Neural crest cell (in vitro differentiated cells): ENCODE measurements at places on chromosomes 13 and 19.

DNA sequence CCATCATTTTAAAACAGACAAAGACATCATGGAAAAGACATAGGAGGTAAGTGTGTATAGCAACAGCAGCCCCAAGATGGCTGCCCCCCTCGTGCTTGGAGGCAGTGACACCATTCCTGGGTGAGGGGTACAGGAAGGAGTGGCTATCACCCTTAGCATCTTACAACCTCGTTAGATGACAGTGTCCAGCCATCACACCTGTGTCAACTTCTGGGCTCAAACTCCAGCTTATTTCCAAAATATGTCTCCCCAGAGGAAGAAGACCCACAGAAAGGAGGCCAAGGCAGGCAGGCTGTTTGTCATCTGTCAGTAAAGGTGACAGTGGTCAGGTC is 27.5 kb downstream of the EPS15L1 start:
- DNase-seq = no peak

GRCh38 chr13:33743438-33744368 is 74.2 kb upstream of the RFC3 start:
- DNase-seq = no peak

GRCh38 chr13:107832500-107833100 is 382.7 kb downstream of the LIG4 start:
- DNase-seq = no peak

- no peak for DNase-seq
These were observed 7.5 kb downstream of the CCNE1 start for GRCh38 chr19:29819300-29819699.

DNA sequence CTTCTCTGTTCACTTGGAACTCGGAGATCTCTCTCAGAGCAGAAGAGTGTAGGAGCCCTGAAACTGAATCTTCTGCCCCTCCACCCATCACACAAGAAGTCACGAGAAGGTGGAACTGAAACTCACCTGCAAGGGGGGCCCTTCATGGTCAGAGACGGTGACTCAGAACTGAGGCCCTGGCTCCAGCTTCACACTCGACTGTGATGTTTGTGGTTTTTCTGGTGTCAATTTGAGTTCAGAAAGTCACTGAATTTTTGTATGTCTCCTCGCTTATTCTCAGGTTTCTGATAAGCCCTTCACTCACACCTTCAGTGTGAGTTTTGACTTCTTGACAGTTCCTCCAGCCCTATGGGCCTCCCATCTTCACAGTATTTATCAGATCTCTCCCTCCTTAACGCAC is 23.1 kb downstream of the SIGLEC5 start:
- DNase-seq = no peak

GRCh38 chr13:95955255-95955654 is 97.9 kb downstream of the UGGT2 start:
- no peak for DNase-seq

- DNase-seq = no peak
These were observed 47.7 kb downstream of the KLF2 start for GRCh38 chr19:16372065-16372915.

DNA sequence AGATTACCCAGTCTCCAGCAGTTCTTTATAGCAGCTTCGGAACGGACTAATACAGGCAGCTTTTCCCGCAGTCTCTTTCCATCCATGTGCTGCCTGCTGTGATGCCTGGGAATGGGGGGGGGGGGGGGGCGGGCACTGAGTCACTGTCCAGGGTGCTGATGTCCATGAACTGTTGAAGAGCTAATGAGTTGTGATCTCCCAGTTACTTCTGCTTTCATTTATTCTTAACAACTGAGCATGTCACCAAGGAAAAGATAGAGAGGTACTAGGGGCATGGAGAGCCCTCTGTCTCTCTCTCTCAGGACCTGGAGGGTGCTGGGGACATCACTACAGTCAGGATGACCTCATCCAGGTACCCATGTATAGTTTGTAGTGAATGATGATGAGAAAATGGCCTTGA is 20.3 kb upstream of the CEACAM1 start:
- DNase-seq = no peak

- DNase-seq = no peak
These were observed 234.8 kb downstream of the DACH1 start for GRCh38 chr13:71632206-71632605.

DNA sequence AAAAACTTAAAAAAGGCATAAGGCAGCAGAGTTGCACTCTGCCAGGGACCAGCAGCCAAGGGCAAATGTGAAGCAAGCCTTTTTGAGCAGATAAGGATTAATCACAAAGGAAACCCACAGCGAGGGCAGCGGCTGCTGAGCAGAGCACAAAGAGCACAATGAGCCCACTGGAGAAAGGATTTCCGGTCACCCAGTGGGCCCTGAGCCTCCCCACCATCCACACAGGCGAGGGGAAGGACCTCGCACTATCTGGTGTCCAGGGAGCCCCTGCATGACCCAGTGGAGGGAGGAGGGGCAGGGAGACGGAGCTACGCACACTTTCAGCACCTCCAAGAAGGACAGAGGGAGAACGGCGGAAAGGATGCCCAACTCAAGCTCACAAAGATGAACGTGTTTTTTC is 40.0 kb downstream of the COL4A1 start:
- no peak for DNase-seq

DNA sequence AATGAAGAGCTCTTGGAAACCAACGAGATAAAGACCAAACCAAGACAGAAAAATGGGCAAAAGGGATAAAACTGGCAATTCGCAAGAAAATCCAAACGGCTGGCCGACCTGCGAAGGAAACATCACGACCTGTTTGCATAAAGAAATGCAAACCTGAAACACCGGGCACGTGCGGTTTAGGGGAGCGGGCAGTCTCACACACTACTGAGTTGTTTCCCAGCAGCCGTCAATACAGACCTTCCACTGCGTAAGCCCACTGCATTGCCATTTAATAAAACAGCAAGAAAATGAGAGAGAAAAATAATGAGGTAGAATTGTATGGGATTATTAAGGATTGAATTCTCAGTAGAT is 642 bp upstream of the PEG3 start:
- DNase-seq = no peak

DNA sequence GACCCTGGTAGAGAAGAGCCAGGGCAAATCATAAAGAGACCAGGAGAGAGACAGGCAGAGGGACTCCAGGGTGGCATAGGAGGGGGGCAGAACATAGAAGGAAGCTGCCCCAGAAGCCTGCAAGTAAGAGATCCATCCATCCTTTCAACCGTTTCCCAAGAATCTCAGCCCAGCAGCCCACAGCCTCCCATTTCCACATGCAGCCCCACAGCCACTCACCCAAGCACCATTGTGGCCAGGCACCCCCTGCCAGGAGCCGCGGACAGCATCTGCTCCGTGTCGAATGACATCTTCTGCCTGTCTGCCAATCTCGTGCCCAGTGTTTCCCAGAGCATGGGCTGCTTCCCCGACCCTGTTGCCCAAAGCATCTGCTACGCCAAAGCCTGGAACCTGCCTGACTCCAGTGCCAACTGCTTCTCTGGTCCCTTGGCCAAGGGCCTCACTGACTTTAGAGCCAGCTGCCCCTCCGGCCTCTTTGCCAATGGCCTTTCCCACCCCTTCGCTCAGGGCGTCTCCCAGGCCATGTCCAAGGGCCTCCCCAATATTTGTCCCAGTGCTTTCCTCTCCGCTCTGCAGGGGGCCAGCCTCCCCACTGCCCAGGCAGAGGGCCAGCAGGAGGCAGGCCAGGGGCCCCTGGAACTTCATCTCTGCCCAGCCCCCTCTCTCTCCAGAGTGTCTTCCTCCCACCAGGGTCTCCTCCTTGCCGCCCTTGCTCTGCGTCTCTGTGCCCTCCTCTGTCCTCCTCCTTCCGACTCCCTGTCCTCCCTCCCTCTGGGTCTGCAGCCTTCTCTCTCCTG is 420 bp downstream of the DMKN start:
- DNase-seq = no peak

DNA sequence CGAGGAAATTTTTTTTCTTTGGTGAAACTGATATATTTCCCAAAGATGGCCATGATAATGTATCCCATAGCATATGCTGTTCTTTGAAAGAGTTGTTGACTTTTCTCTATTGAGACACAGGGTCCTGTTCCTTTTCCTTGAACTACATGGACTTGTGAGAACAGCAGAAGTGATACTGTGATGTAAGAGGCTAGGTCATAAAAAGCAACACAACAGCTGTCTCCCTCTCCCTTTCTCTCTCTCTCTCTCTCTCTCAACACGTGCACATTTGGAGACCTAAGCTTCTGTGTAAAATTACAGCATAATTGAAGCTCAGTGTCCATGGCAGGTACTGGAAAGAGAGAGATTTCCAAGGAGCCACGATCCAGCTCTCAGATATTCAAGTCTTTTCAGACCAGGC is 1712.4 kb downstream of the EFNB2 start:
- DNase-seq = no peak

DNA sequence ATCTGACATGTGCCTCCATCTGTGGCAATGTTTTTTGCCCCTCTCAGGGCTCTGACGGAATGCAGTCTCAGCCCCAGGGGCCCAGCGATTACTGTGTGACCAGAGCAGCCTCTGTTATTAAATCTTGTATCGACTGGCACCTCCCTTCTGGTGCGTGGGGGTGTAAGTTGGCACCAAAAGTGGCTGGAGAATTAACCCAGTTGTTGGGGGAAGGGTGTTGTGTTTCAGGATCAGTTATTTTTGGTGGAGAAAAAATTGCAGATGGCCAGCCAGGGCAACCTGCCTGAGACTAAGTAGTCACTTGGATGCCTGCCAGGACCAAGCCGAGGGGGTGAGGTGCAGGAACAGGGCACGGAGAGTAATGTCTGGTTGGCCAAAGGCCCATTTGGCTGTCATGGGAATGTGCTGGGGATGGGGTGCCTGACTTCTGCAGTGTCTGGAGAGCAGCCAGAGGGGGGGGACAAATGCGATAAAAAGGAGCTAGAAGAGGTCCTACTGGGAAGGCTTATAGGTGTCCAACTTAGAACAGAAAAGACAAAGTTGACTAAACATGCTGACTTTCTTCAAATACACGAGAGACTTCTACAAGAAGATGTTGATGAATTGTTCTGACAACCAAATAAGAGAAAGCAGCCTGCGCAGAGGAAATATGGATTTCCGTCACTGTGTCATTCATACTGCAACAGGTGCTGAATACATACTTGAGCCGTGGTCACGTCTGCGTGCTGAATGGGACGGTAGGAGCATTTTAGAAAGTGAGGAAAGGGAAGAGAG is 69.8 kb downstream of the SIAH3 start:
- DNase-seq = no peak

GRCh38 chr13:27971236-27971645 is 2.1 kb upstream of the CDX2 start:
- no peak for DNase-seq

GRCh38 chr13:111337741-111338140 is 17.3 kb downstream of the TEX29 start:
- no peak for DNase-seq

GRCh38 chr19:46381756-46382345 is 31.5 kb downstream of the CCDC8 start:
- DNase-seq = no peak

DNA sequence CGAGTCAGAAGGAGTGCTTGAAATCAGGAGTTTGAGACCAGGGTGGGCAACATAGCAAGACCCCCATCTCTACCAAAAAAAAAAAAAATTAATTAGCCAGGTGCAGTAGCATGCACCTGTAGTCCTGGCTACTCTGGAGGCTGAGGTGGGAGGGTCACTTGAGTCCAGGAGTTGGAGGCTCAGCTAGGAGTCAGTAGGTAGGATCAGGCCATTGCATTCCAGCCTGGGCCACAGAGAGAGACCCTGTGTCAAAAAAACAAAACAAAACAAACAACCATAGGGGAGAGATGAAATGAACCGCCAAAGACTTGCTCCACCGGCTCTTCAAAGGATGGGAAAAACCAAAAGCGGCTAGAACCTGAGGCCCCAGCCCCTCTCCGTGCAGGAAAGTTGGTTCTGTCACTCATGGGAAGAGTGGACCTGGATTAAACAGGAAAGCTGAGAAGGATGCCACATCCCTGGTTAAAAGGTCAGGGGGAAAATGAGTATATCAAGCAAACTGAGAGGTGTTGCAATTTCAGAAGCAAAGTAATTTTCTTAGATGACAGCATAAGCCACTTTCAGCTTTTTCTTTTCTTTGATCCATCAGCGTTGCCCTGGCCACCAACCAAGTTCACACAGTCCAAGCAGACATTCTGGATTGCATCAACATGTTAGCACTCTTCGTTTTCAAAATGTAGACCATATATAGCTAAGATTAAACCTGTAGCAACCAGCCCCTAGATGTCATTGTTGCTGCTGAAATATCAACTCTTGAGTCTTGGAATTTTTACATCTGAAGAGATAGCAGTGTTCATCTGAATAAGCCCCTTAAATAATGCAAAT is 8.9 kb upstream of the ZNF507 start:
- DNase-seq = no peak

DNA sequence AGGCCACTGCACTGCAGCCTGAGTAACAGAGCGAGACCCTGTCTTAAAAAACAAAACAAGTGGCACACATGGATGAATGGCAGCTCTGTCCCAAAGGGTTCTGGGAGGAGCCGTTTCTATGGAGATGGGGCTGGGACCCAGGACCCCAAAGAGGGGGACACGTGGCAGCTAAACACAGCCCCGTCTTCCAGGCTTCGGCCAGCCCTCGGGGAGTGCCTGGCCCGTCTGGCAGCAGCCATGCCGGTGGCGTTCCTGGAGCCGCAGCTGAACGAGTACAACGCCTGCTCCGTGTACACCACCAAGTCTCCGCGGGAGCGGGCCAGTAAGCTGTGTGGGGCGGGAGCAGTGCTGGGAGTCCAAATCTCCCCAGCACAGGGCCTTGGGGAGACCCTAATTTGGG is 82.4 kb downstream of the RYR1 start:
- DNase-seq = no peak

GRCh38 chr13:98945863-98946605 is 31.8 kb downstream of the DOCK9 start:
- no peak for DNase-seq

DNA sequence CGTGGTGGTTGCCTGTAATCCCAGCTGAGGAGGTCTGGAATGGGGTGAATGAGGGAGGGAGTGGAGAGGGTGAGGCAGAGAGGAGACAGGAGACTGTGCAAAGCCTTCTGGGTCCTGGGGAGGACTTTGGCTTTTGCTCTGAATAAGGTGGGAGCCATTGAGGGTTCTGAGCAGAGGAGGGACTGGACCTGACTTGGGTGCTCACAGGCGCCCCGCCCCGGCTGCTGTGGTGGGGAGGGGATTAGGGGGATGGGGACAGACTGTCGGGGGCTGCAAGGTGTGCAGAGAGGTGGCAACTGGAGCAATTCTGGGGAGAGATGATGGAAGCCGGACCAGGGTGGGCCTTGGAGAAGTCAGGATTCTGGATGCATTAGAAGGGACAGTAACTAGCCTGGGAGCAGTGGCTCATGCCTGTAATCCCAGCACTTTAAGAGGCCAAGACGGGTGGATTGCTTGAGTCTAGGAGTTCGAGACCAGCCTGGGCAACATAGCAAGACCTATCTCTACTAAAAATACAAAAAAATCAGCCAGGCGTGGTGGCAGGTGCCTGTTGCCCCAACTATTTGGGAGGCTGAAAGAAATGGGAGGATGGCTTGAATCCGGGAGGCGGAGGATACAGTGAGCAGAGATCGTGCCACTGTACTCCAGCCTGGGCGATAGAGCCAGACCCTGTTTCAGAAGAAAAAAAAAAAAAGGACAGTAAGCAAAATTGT is 16.1 kb upstream of the NANOS3 start:
- no peak for DNase-seq

GRCh38 chr13:74465271-74465670 is 331.1 kb upstream of the KLF12 start:
- no peak for DNase-seq

GRCh38 chr19:35202722-35203688 is 25.5 kb downstream of the FAM187B start:
- DNase-seq = no peak

GRCh38 chr13:112783135-112783977 is 93.5 kb downstream of the ATP11A start:
- no peak for DNase-seq

GRCh38 chr19:45130236-45130635 is 30.5 kb downstream of the NKPD1 start:
- no peak for DNase-seq
